ENCODE measurements at places on chromosomes 13 and 19.

GRCh38 chr19:47002106-47002766 is 17.4 kb upstream of the NPAS1 start:
- no peak for DNase-seq

GRCh38 chr13:79194272-79194671 is 211.8 kb downstream of the RBM26 start:
- DNase-seq = peak; percentile 5

GRCh38 chr13:49357694-49358093 is 86.2 kb downstream of the CAB39L start:
- no peak for DNase-seq

DNA sequence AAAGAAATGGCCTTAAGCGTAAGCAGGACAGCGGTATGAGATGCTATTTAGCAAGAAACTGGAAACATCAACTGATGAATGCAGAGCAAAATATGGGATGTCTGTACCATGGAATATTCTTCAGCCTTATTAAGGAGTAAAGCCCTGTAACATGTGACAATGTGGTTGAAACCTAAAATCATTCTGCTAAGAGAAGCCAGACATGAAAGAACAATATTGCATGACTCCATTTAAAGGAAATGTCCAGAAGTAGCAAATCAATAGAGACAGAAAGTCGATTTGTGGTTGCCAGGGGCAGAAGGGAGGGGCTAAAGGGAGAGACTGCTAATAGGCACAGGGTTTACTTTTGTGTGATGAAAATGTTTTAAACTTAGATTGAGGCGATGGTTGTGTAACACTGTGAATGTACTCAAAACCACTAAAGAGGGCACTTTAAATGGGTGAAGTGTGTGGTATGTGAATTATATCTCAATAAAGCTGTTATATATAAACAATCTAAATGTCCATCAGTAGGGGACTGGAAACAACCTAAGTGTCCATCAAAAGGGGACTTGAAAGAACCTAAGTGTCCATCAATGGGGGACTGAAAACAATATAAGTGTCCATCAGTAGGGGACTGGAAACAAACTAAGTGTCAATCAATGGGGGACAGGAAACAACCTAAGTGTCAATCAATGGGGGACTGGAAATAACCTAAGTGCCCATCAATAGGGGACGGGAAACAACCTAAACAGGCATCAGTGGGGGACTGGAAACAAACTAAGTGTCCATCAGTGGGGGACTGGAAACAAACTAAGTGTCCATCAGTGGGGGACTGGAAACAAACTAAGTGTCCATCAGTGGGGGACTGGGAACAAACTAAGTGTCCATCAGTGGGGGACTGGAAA is 45.4 kb downstream of the CCL25 start:
- no peak for DNase-seq

DNA sequence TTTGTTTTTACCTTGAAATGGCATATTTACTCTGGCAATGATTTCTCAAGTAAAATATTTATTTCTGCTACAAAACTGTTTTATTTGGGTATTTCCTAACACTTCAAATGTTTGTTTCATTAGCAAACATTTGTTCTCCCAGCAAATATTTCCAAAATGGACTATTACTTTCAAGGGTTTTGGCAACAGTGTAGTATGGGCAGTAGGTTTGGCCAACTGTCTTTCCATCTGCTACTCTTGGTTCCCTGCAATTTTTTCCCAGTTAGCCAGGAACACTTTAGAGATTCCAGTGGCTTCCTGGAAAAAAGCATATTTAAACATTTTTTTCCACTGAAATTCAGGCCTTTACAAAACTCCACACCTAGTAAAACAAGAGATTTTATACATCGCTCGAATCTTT is 466.6 kb downstream of the SLITRK6 start:
- no peak for DNase-seq

DNA sequence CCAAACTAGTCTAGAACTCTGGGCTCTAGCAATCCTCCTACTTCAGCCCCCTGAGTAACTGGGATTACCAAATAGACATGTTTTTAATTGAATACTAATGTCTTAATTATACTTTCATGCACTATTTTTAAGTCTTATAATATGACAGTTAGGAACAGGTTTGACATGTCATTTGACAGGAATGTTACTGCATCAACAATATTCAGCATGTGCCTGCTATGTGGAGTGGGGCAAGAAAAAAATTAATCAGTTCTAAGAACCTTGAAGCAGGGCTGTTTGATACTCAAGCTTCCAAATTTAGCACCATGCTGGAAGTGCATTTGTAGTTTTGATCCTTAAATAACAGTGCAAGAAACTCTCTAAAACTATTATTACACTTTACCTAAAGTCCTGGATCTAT is 265.3 kb downstream of the MZT1 start:
- no peak for DNase-seq

GRCh38 chr13:100725472-100725871 is 50.9 kb upstream of the TMTC4 start:
- DNase-seq = no peak

DNA sequence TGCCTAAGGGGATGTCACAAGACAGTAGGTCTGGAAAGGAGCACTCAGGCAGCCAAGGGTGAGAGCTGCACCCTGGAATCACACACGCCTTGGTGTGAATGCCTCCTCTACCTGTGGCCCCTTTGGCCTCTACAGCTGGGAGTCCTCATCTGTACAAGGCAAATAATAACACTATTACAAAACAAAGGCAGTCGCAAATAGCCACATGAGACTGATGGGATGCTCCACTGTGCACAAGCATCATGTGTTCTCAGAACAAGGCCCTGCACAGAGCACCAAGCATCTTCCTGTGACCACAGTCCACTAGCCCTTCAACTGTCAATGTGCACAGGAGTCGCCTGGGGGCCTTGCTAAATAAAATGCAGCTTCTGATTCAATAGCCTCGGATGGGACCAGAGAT is 44.6 kb upstream of the HNRNPA1L2 start:
- no peak for DNase-seq

GRCh38 chr13:48194379-48194754 is 38.6 kb upstream of the ITM2B start:
- DNase-seq = no peak

DNA sequence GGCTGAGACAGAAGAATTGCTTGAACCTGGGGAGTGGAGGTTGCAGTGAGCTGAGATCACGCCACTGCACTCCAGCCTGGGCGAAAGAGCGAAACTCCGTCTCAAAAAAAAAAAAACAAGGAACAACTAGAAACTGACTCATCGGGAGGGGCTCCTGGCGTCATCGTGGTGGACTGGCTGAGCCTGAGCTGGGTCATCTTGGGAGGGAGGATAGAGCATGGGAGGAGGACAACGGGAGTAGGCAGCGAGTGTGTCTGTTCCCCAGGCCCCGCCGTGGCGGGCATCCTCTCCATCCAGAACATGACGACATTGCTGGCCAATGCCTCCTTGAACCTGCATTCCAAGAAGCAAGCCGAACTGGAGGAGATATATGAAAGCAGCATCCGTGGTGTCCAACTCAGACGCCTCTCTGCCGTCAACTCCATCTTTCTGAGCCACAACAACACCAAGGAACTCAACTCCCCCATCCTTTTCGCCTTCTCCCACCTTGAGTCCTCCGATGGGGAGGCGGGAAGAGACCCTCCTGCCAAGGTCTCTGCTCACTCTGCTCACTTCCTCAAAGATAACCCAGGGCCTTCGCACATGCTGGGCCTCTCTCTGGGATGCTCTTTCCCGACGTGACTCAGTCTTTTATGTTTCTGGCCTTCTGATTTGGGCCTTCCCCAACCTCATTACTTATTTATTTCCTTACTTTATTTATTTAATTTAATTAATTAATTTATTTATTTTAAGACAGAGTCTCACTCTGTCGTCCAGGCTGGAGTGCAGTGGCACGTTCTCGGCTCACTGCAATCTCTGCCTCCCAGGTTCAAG is 16.6 kb downstream of the DDX39A start:
- DNase-seq = no peak

- no peak for DNase-seq
Measured at GRCh38 chr13:33228648-33229445, 56.7 kb downstream of the STARD13 start.

DNA sequence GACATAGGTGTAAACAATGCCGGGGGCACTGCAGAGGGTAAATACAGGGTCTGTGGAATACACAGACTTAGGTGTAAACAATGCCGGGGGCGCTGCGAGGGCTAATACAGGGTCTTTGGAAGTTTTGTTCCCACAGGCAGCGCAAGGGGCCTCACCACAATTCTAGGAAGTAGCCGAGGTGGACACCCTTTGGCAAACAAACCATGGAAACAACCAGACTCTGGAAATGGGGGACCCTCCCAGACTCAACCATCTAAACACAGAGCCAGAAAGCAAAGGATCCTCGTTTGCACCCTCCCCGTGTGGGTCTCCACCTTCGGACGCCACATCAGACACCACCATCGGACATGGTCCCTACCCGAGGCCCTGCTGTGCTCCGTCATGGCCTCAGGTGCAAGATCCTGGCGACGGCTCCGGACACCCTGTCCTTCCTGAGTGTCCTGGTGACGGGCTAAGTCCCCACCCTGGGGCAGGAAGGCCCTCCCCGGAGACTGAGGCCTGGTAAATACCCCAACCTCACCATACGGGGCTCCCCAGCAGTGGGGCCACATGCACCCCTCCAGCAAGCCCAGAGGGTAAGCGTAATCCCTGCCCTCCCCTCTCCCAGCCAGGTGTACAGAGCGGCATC is 16.7 kb upstream of the PLPP2 start:
- no peak for DNase-seq

GRCh38 chr13:98143601-98144026 is 720 bp downstream of the FARP1 start:
- no peak for DNase-seq

- DNase-seq = peak; percentile 81
Measured at GRCh38 chr19:39402346-39403300, 4.0 kb upstream of the ZFP36 start.

DNA sequence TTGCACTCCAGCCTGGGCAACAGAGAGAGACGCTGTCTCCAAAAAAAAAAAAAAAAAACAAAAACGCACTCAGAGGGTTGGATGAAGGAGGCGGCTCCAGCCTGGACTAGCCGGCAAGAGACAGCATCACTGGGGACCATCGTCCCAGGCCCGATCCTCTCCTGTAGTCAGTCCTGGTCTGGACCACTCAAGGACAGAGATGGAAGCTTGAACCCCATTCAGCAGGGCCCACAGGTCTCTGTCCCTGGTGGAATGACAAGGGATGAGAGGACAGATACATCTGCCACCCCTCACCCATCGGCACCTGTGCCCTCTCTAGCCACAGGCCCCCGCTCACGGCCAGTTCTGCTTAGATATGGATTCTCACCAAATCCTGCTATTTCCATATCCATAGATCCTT is 14.0 kb downstream of the ADGRE5 start:
- DNase-seq = no peak

GRCh38 chr13:113664751-113665596 is 2.0 kb upstream of the GRK1 start:
- no peak for DNase-seq

- peak; percentile 77 for DNase-seq
Measured at GRCh38 chr19:46786236-46787039, 2.0 kb downstream of the SLC1A5 start.

DNA sequence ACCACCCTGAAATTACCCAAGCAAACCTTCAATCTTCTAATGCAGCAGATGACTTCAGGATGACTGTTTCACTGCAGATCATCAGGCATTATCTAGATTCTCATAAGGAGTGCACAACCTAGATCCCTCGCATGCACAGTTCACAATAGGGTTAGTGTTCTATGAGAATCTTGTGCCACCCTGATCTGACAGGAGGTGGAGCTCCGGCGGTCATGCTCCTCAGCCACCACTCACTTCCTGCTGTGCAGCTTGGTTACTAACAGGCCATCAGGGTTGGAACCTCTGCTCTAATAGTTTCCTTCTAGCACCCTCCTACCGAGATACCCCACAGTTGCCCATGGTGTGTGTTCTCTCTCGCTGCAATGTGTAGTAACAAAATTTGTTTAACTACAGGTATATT is 442.8 kb downstream of the FGF14 start:
- DNase-seq = no peak

DNA sequence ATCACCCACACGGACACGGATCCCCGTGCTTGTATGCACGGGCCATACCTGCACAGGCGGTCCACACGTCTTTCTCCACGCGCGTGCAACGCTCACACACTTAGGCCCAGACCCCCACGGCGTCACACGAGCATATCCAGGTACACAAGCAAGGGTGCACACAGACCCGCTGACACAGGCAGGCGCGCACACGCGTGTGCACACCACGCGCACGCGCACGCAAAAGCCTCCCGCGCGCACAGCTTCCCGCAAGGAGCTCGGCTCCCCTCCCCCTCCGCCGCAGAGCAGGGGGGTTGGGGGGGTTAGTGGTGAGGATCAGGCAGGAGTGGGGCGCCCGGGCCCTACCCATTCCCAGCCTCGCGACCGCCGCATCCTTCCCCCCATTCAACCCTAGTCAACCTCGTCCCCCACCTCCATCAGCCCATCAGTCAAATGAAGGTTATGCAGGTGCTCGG is 407 bp downstream of the RAB3A start:
- DNase-seq = no peak

DNA sequence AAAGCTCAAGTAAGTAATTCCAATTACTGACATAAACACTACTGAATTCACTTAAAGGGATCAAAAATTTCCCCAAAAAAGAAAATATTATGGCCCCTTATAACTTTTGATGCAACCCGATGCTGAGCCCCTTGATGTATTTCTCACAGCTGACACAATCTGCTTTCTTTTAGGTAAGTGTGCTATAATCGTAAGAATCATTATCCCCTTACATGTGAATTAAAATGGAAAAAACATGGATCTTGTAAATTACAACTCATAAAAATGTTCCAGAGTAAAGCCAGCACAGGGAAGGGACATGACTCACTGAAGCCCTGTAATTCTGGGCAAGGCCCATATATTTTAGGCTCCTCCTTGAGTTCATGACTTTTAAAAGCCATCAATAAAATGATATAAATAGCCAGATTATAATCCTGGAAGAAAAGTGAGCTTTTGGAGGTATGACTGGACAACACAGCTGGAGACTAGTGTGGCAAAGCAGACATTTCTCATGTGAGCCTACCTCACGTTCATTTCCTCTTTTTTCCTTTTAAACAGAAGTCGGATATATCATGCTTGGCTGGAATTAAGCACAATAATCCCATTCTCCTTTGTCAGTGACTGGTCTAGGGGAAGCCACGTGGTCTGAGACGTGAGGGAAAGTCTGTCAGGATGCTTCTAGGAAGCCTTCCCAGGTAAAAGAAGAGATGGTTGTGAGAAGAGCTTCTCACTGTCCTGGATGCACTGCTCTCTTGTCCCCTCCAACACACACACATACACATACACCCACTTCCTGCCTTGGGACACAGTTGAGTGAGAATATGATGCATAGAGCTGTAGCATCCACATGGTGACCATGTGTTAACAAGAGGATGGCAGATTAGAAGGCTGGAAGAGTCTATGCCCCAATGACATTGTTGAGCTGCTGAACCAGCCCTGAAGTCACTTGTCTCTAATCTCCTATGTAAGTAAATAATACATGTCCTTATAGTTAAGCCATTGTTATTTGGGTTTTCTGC is 165.4 kb downstream of the RGCC start:
- no peak for DNase-seq

GRCh38 chr13:111862836-111863815 is 203.8 kb upstream of the SOX1 start:
- no peak for DNase-seq

- no peak for DNase-seq
Measured at GRCh38 chr19:7973883-7974282, 30.4 kb upstream of the TIMM44 start.

All from effector memory CD4-positive, alpha-beta T cell (primary cell).